ENCODE measurements at places on chromosomes 16 and 17.
A peak's percentile ranks its signal among the peaks of the same experiment; 100 is the strongest.

GRCh38 chr17:2106308-2106955 lies 51.5 kb downstream of the HIC1 start:
- no peak for DNase-seq

- DNase-seq, result no peak
Observed at GRCh38 chr16:49580751-49581303, 207.2 kb downstream of the C16orf78 start.

DNA sequence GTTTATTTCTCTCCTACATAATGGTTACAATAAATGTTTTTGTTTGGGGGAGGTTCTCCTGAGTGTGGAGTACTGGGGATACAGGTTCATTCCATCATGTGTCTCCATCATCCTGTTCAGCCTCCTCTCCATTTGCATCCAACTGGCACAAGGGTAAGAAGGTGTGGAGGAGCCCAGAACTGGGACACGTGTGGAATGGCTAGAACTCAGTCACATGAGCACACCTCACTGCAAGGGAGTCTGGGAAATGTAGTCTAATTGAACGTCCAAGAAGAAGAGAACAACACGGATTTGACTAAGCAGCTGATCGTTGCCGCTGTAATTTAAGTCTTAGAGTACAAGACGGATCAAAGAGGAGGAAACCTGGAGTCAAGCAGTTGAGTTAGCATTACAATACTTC lies 6.1 kb downstream of the OR1A1 start:
- DNase-seq, result no peak

GRCh38 chr16:6600167-6600566 lies 732.5 kb upstream of the RBFOX1 start:
- no peak for DNase-seq

DNA sequence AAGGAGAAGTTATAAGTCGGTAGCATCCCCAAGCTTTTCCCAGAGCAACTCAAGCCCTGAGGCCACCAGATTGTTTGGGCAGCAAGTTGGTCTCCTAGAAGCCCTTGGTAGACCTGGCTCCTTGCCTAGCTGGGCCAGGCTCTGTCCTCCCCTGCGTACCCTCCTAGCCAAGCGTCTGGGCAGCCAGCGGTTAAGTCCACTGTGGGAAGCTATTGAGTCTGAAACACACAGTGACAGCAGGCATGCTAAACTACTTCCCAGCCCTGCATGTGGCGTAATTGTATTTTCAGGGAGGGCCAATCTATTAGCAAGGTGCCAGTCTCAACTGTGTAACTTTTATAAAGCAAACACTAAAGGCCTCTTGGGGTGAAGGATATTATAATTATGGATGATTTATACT lies 419.1 kb upstream of the RBFOX1 start:
- DNase-seq, result no peak

DNA sequence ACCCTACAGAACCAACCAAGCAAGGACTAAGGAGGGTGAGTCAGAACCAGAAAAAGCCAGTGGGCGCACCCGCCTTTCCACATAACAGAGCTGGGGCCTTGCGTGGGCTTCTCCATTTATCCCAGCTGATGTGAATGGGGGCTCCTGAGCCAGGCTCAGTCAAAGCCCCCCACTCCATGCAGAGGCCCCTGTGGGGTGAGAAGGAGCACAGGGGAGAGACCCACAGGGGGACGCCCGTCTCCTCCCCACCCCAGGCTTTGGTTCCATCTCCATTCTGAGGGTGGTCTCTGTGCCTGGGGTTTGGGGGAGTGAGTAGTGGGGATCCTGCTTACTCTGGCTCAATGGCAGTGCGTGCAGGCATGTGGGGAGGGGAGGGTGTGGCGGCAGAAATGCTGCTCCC lies 210.1 kb upstream of the TNRC6C start:
- DNase-seq, result peak; percentile 48

- DNase-seq, result no peak
Observed at GRCh38 chr16:67215706-67216105, 11.2 kb upstream of the TMEM208 start.

DNA sequence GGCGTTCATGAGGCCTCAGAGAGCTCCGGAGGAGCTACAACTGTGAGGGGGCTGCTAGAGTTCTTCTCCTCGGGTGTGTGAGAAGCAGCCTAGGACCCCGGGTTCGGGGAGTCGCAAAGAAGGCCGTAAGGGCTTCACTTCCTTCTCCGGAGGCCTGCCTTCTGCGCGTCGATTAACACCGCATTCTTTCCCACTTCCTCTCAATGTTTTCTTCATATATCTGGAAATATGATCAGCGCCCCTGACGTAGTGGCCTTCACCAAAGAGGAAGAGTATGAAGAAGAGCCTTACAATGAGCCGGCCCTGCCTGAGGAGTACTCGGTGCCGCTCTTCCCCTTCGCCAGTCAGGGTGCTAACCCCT lies 449 bp downstream of the SMCR8 start:
- no peak for DNase-seq
